Naive thymus-derived CD4-positive, alpha-beta T cell (primary cell): ENCODE measurements at places on chromosomes 13 and 19. TPM values are rescaled to one million over a fixed set of nuclear protein-coding genes. Genes with fewer than 3 reads are reported as not detected.

Gene ZNF284
- total RNA-seq: 4.3 TPM

Gene CDK8
- 10.8 TPM for total RNA-seq

Gene CEACAM7
- total RNA-seq: not detected

Gene ZSWIM9
- 5.0 TPM for total RNA-seq
